ENCODE measurements at places on chromosomes 1 and 21.
A peak's percentile ranks its signal among the peaks of the same experiment; 100 is the strongest.

DNA sequence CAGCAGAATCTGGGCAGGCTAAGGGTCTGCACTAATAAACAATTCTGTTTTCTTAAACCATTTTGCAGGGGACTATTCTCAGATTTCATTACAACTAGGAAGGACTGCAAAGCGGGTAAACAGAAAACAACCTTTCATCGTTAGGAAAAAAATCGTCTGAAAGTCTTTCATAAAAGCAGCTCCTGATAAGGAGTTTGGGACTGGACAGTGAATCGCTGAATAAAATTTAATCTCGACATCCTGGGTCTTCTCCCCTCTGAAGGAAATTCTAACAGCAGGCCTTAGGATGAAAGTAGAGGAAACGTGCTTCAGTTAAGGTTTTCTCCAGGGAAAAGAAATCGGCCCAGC lies 471 bp upstream of the MTF2 start:
- H3K27ac ChIP-seq = no peak overlapping the region
- no peaks in the 10 kb centered on the region for H3K4me1 ChIP-seq
- no peaks in the 10 kb centered on the region for H3K27me3 ChIP-seq
- no peak for DNase-seq
- H3K4me3 ChIP-seq = peak overlapping the region; percentile 95

DNA sequence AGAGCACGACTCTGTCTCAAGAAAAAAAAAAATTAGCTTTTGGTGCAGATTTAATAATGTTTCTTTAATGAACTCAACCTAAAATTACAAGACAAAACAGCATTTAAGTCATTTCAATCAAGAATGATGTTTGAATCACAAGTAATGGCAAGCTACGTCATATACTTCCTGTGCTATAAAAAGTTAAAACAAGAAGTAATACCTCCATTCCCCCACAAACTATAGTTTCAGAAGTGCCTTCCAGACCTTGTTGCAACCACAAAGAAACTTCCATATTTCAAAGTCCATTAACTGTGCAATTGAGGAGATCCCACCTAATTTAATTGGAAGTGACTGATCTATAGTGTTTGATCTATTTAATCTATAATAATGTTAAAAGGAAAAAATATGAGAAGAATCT lies 15.1 kb downstream of the NRDC start:
- H3K27ac ChIP-seq = no peak overlapping the region
- DNase-seq = no peak
- no peak overlapping the region for H3K4me3 ChIP-seq
- H3K27me3 ChIP-seq = no peaks in the 10 kb centered on the region
- no peaks in the 10 kb centered on the region for H3K36me3 ChIP-seq

DNA sequence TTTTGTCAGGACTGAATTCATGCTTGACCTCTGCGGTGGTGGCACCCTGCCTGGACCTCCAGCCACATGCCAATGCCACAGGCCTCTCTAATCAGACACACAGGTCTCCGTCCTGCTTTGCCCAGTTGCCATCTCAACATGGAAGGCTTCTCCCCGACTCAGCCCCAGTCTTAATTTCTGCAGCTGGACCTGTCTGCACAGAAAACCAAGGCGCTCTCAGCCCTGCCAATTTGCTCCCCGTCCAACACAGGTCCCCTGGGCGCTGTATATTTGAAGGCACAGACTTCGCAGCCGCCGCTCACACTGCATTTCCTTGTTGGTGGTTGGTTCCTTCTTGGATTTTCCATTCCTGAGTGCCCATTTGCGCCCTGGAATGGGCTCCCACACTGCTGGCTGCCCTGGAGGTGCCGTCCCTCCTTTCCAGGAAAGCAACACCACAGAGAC lies 28.0 kb upstream of the PLEKHG5 start:
- H3K4me3 ChIP-seq = no peak overlapping the region
- peaks cover 4% of the 10 kb centered on the region for H3K4me1 ChIP-seq
- DNase-seq = no peak
- no peaks in the 10 kb centered on the region for H3K27me3 ChIP-seq
- no peaks in the 10 kb centered on the region for H3K36me3 ChIP-seq

GRCh38 chr1:91005285-91005684 lies 16.6 kb downstream of the ZNF644 start:
- peaks cover 3% of the 10 kb centered on the region for H3K4me1 ChIP-seq
- H3K27me3 ChIP-seq = no peaks in the 10 kb centered on the region
- no peaks in the 10 kb centered on the region for H3K36me3 ChIP-seq
- no peak for DNase-seq

DNA sequence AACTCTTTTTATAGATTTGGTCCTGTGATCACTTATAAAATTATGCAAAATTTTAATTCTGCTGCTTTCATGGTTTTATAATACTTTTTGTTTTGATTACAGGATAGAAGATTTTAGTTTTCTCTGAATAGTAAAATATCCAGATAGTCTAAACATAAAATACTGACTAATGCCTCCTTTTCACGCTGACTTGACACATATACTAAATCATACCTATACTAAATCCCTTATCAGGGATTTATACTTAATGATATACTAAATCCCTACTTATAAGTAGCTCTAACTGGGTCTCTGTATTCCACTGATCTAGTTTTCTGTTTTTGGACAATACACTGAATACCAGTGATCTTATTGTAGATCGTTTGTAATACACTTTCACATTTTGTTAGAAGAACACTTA lies 128.0 kb downstream of the USP25 start:
- no peaks in the 10 kb centered on the region for H3K36me3 ChIP-seq
- no peak for DNase-seq
- no peak overlapping the region for H3K27ac ChIP-seq
- no peaks in the 10 kb centered on the region for H3K27me3 ChIP-seq

DNA sequence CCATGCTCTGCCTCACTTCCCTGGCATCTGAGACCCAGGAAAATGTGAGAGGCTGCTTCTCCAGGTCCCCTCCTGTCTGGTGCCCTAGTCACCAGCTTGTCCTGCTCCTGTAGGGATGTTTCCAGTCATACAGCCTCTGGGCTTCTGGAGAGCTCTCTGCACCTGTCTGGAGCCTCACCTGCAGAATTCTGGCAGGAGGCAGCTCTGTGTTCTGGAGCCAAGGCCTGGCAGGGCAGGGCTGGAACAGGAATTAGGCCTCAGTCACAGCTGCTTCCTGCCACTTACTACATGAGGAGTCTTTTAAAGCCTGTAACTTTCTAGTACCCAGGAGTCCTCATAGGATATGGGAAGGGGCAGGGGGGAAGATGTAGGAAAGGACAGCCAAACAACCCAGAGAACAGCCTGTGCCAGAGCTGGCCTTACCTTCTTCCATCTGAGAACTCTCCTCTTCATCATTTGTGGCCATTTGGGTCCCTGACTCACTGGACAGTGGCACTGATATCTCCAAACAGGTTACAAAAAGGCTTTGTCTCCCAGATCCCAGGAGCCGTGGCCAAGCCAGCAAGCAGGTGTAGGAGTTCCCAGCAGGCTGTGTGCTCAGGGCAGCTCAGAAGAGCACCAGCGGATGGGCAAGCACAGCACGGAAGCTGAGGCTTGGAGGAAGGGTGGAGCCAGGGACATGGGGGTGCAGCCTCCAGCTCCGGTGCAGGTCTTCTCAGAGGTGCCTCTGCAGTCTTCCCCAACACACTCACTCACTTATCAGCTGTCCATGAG lies 31.4 kb upstream of the ARTN start:
- H3K27me3 ChIP-seq = no peaks in the 10 kb centered on the region
- H3K27ac ChIP-seq = no peak overlapping the region
- H3K36me3 ChIP-seq = no peaks in the 10 kb centered on the region
- no peak overlapping the region for H3K4me3 ChIP-seq

GRCh38 chr1:75469586-75470173 lies 141.2 kb downstream of the SLC44A5 start:
- H3K4me3 ChIP-seq = no peak overlapping the region
- H3K27ac ChIP-seq = no peak overlapping the region

DNA sequence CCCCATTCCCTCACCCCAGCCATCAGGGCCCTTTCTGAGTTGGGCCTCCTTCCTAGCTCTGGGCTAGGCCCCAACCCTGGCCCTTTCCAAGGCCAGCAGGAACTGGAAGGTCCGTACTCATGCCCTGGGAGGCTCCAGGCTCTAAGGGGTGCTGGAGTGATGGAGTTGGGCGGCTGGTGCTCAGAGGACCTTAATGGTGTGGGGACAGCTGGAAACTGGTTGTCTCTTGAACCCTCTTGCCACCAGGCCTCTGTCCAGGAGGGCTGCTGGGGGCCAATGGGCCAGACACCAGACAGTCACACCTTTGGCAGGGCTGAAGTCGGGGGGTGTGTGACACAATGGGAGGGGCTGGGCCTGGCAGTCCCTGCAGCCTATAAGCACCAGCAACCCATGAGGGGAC lies 9.2 kb upstream of the PADI1 start:
- H3K4me3 ChIP-seq = no peak overlapping the region
- DNase-seq = no peak
- no peaks in the 10 kb centered on the region for H3K27me3 ChIP-seq
- H3K36me3 ChIP-seq = no peaks in the 10 kb centered on the region
- no peak overlapping the region for H3K27ac ChIP-seq
- no peaks in the 10 kb centered on the region for H3K4me1 ChIP-seq

DNA sequence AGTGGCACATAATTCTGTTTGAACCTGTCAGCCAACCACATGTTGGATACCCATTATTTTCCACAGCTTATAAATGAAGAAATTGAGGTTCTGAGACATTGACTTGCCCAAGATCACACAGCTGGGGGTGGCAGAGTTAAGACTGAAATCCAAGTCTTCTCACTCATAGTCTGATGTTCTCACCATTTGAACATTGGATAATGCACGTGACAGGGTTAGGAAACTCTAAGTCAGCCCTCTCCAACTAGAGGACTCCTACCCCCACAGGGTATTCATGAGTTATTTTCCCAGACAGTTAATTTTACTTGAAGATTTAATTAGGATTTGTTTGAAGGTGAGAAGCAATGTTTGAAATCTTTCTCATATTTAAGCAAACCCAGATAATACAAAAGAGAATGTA lies 38.1 kb upstream of the C1orf105 start:
- H3K36me3 ChIP-seq = no peaks in the 10 kb centered on the region
- no peaks in the 10 kb centered on the region for H3K27me3 ChIP-seq
- DNase-seq = no peak
- no peak overlapping the region for H3K27ac ChIP-seq
- H3K4me1 ChIP-seq = peaks cover 3% of the 10 kb centered on the region
- H3K4me3 ChIP-seq = no peak overlapping the region

DNA sequence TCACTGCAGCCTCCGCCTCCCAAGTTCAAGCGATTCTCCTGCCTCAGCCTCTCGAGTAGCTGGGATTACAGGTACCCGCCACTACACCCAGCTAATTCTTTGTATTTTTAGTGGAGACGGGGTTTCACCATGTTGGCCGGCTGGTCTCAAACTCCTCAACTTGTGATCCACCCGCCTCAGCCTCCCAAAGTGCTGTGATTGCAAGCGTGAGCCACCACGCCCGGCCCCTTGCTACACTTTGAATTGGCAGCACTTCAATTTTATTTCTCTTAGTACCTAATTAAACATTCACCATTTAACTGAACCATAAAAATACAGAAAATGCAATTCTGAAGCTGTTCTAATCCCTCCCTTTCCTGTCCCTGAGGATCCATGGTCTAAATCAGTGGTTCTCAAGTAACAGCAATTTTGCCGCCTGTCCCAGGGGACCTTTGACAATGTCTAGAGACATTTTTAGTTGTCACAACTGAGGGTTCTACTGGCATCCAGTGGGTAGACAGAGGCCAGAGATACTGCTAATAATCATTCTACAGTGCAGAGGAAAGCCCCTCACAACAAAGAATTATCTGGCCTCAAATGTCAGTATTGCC lies 4.3 kb upstream of the BCL2L15 start:
- H3K27ac ChIP-seq = no peak overlapping the region

DNA sequence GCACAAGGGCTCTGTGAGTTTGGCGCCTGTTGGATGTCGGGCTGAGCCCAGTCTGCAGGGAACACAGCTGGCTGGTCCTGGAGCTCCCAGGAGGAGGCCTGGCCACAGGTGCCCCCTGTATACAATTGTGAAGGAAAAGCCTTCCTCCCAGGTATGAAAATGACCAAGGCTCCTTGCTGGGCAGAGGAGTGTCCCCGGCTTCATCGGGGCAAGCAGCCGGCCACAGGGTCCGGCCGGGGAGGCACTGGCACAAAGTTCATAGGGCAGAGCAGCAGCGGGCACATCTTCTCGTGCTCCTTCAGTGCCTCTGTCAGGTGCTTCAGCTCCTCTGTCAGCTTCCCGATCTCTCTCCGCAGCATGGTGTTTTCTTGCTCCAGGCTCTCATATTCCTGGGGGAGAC lies 13.0 kb downstream of the BATF3 start:
- H3K4me1 ChIP-seq = no peaks in the 10 kb centered on the region
- no peak for DNase-seq
- H3K27ac ChIP-seq = no peak overlapping the region
- H3K4me3 ChIP-seq = no peak overlapping the region
- H3K36me3 ChIP-seq = no peaks in the 10 kb centered on the region

DNA sequence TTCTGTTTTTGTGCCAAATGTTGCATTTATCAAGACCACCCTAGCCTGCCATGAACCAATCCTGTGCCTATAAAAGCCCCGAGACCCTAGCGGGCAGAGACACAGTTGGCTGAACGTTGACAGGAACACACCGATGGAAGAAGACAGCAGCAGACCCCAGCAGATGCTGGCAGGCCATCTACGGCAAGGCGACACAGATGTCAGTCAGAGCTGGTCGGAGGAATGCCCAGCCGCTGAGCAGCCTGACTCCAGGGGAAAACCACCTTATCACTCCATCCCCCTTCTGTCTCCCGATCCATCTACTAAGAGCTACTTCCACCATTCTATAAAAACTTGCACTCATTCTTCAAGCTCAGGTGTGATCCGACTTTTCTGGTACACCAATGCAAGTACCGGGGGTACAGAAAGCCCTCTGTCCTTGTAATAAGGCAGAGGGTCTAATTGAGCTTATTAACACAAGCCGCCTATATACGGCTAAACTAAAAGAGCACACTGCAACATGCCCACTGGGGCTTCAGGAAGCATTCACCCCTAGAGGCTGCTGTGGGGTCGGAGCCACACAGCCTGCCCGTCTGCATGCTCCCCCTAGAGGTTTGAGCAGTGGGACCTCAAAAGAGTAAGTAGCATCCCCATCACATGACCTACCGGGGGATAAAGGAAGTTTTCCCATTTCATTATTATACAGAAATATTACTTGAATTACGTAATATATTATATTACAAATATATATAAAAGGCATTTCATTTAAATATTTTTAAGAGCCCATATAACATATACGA lies 1156.3 kb upstream of the B3GALT2 start:
- no peaks in the 10 kb centered on the region for H3K27me3 ChIP-seq
- no peaks in the 10 kb centered on the region for H3K4me1 ChIP-seq
- H3K36me3 ChIP-seq = no peaks in the 10 kb centered on the region
- no peak overlapping the region for H3K4me3 ChIP-seq
- DNase-seq = peak; percentile 29

DNA sequence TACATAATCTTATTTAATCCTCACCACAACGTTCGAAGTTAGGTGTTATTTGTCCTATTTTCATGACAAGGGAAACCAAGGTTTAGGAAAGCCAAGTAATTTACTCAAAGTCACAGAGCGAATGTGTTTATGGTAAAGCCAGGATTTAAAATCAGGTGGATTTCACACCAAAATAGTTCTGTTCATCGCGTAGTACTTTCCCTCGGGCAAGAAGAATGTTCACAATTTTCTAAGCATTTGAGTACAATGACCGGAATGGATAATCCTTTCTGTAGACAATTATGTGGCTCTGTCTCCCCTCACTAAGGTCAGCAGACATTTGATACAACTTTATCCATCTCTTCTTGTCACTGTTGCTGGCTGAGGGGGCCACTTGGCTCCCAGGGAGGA lies 204.2 kb downstream of the ST6GALNAC3 start:
- H3K27ac ChIP-seq = no peak overlapping the region
- H3K27me3 ChIP-seq = no peaks in the 10 kb centered on the region
- no peaks in the 10 kb centered on the region for H3K4me1 ChIP-seq
- H3K4me3 ChIP-seq = no peak overlapping the region
- no peak for DNase-seq
